Muscle of leg (tissue), 16 donors: ENCODE measurements at places on chromosomes 1 and 21. TPM values are rescaled to one million over a fixed set of nuclear protein-coding genes. Genes with fewer than 3 reads are reported as not detected.
A peak's percentile ranks its signal among the peaks of the same experiment; 100 is the strongest.

DNA sequence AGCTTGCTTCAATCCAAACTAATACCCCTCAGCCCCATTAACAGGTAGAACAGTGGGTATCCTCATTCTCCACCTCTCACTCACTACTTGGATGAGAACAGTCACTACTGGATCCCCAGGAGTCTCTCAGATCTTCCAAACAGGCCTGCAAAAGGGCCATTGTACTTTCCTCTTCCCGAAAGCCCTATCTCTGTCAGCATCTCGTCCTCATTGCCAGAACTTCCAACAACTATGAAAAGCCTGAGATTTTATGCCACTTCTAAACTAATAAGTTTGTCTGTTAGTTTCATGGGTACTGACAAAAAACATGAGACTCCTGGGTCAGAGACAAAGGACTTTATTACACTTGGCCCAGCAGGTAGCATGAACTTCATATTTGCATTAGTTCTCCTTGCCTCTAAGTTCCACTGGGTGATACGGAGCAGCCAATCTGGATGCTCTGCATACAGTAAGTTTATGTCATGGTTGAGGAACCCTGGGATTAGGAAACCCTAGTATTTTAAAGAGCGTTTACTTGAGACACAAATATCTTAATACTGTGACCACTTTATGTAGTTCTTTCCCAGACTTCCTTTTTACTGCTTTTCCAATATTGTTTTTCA lies 38.1 kb downstream of the VANGL2 start:
- DNase-seq = no peak

DNA sequence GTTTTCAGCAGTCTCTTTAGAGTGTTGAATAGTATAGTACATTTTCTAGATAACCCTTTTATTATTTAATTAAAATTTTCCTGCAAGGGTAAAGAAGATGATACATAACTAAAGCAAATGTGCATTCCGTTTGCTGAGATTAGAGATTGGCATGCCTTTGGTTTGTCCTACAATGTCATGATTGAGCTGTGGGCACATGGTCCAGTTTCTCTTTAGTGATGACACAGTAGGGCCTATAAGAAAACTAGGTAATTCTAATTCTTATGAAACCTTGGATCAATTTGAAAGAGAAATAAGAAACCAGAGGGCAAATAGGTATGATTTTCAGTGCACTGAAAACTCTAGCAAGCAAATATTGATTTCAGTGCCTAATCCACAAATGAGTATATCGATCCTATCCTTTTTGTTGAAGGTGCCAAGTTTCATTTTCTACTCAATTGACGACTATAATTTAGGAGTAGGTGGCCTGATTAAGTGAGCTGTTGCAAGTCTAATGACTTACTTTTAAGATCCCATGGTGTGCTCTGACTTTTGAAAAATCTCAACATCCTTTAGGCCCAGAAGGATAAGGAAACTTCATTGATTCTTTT lies 128.0 kb upstream of the KCNK1 start:
- DNase-seq = no peak

S100A1 gene
- total RNA-seq = 4.7 TPM

- no peak for DNase-seq
These were observed 13.4 kb downstream of the ALPL start for GRCh38 chr1:21522525-21523038.

GRCh38 chr1:209805341-209805781 lies 581 bp downstream of the IRF6 start:
- DNase-seq = no peak

DNA sequence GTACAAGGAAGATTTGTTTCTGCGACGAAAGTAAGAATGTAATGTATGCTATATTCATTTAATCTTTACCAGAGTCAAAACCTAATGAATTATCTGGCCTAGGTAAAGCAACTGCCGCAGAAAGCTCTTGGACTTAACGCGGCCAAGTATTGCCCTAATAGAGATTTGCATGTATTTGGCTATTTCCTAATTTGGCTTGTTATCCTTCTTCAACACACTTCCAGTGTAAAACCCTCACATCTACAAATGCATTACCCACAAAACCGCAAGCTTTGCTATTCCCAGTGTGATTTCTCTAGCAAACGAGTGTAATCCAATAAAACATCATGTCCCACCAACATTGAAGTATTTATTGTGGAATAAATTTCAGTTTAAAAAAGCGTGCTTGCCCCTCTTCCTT lies 123.8 kb upstream of the LMO4 start:
- no peak for DNase-seq

GABPA gene
- 23.2 TPM for total RNA-seq

GRCh38 chr1:109570414-109570813 lies 22.0 kb downstream of the GNAI3 start:
- no peak for DNase-seq

- DNase-seq = no peak
These were observed 74.9 kb upstream of the BCL10 start for GRCh38 chr1:85351202-85351828.

DNA sequence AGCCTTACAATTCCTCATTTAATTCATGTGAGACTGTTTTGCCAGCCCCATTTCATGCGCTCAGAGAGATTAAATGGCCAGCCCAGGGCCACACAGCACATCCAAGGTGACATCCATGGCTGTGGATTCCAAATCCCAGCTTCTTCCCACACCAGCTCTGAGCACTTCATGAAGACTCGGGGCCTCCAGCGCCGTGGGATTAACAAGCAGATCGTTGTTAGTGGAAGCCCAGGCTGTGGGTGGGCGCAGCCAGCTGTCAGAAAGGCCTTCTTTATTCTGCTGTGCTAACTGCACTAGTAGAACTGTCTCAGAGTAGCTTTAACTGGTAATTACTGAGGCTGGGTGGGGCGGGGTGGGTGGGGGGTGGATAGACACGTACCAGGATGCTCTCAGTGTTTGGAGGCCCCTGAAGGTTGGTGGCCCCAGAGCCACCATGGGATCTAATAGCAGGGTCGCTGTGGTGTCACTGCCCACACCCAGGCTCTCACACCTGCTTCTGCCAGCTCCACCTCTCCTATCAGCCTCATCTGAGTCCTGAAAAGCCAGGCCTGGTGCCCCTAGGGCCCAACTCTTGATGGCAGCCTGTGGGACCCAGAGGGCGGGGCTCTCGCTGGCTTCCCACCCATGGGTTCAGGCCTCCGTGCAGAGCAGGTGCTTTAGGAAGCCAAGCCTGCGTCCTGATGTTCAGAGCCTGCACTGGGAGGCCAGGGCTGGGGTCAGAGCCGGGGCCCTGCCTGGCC lies 3.4 kb downstream of the BMP8A start:
- no peak for DNase-seq

DNA sequence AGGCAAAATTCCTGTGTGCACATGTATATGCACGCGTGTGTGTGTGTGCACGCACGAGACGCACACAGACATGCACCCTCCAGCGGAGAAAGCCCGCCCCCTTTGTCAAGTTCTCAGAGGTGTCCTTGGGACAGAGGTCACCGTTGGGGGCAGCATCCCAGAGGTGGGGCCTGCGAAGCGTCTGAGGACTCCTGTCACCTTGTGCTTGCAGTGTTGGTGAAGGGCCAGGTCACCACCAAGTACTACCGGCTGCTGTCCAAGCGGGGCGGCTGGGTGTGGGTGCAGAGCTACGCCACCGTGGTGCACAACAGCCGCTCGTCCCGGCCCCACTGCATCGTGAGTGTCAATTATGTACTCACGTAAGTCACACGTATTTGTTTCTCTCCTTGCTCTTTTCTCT lies 42.6 kb downstream of the SIM2 start:
- DNase-seq = no peak

DNA sequence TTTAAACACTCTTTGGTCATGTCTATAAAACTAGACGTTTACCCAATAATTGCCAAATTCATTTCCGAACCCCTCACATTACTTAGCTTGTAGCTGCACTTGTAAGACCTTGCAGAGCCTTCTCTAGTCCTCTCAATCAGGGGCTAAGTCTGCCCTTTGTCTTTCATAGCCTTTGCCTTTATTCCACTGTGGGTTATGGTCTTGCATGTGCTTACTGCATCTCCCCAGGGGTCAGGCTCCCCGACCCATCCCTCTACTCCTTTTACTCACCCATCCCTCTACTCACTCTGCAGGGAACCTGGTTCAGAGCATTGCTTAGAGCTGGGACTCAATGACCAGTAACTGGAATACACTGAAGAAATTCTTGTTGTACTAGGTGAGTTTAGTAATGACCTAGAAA lies 235.4 kb downstream of the PCP4 start:
- no peak for DNase-seq

FTCD gene
- 0.66 TPM for total RNA-seq

GRCh38 chr1:237932816-237933215 lies 42.1 kb upstream of the ZP4 start:
- DNase-seq = no peak

GRCh38 chr21:45104560-45104959 lies 30.2 kb downstream of the ADARB1 start:
- peak; percentile 33 for DNase-seq

GRCh38 chr1:9760824-9761223 lies 62.9 kb downstream of the CLSTN1 start:
- no peak for DNase-seq

- no peak for DNase-seq
These were observed 13.8 kb downstream of the TP53BP2 start for GRCh38 chr1:223831755-223832636.

DNA sequence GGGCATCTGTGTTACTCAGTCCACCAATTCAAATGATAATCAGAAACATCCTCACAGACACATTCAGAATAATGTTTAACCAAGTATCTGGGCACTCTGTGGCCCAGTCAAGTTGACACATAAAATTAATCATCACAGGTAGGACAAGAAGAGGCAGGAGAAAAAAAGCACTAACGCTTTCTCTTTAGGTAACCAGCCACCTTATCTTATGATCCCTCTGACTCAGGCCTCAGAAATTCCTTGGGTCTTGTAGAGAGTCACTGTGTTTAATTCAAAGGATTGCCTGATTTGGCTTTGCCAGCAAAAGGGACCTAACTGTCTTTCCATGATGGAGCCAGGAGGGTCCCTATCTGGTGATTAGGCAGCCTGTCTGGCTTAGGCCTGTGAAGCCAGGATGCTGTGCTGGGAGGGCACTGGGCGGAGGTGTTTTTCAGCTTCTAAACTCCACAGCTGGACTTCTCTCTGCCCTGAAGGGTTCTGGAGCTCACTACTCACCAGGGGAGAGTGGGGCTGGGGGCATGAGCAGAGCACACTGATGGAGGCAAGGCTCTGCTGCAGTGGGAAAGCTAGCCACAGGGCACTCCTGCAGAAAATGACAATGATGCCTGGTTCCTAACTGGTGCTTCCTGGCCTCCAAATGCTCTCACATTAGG lies 36.4 kb upstream of the STUM start:
- no peak for DNase-seq

DNA sequence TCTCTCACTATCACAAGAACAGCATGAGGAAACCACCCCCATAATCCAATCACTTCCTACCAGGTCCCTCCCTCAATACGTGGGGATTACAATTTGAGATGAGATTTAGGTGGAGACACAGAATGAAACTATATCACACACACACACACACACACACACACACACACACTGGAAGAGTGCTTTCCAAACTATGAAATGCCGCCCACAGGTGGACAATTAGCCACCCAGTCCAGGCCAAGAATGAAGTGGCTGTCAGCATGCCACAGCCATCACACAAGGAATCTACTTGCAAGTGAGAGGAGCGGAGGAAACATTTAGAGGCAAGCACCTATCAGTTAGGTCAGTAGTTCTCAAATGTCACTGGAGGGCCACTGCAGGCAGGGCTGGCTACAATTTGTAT lies 105.4 kb upstream of the HOOK1 start:
- no peak for DNase-seq

DNA sequence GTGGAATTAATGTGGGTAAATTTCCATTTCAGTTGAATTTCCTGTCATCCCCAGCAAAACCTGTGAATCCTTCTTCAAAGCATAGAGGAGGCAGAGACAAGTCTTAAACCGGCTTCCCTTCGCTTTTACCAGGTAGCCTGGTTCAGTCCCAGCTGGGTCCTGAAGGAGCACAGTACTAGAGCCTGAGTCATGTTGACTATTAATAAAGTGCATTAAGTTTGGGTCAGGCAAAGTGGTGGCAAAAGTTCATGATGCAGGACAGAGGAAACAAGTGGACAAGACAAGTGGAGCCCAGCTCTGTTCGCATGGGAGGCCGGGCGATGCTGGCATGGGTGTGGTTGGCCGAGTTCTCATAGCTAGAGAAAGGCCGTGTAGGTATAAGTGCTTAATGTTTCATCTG lies 150.4 kb downstream of the DYRK1A start:
- no peak for DNase-seq

OLFML2B gene
- 78.4 TPM for total RNA-seq

FALEC gene
- total RNA-seq = 0.84 TPM

PADI2 gene
- 37.2 TPM for total RNA-seq

SYT6 gene
- total RNA-seq = 0.40 TPM

DNA sequence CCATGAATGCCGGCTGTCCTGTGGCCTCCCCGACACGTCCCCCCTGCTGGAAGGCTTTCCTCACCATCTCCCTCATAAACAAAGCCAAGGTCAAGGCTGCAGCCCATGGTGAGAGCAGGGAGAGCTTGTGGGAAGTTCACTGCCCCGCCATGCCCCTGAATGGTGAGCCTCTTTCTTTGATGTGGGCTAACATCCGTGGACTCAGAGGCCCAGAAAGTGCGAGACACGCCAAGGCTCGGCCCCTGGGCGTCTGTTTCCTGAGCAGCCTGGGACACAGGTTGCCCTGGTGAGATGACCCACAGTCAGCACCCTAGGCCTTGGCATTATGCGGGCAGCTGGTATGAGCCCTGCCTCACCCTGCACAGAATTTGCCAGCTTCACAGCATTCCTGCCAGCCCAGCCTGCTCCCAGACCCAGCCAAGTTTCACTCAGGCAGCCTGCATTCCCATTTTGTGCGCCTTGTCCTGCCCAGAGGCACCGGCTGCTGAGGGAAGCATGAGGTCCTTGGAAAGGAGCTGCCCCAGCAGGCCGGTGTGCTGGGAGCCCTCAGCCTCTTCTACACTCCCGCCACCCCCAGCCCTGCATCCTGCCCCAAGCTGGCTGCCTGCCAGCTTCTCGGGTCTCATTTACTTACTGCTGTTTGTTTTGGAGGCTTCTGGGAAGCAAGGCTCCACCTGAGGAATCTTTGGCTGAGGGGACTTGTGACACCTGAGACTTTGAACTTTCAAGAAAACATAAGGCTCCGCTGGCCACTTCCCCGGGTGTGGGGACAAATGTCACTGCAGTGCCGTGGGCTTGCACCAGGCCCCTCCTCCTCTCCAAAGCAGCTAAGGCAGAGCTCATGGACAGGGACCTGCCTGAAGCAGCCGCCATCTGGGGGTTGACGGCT lies 31.9 kb downstream of the NEK2 start:
- DNase-seq = peak; percentile 37

- DNase-seq = peak; percentile 40
These were observed 78.2 kb upstream of the TENT5C start for GRCh38 chr1:117527566-117528102.

MTARC1 gene
- total RNA-seq = 4.3 TPM

DNA sequence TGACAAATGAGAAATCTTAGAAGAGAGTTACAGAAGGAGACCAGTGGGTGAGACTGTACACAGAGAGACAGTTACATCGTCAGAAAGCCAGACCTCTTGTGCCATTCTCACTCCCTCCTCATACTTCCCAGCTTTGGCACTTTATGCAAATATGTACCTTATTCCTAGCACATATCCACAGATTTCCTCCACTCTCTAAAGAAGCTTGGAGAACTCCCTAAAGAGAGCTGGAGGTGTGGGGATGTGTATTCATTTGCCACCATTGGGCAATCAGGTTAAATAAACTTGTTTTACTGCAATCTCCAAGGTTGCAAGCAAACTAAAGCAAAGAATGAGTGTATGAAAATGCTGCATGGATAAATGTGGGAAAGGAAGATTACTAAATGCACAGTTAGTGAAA lies 380.9 kb upstream of the PRMT6 start:
- DNase-seq = no peak
